Stimulated activated CD4-positive, alpha-beta T cell treated with anti-CD3 and anti-CD28 coated beads, Interleukin-1b, Interleukin-23, amount 100 ng/mL, for 1 hour (primary cell): ENCODE measurements at places on chromosomes 13 and 19.

- DNase-seq: no peak
Measured at GRCh38 chr13:35810321-35810720, 320.9 kb downstream of the DCLK1 start.

DNA sequence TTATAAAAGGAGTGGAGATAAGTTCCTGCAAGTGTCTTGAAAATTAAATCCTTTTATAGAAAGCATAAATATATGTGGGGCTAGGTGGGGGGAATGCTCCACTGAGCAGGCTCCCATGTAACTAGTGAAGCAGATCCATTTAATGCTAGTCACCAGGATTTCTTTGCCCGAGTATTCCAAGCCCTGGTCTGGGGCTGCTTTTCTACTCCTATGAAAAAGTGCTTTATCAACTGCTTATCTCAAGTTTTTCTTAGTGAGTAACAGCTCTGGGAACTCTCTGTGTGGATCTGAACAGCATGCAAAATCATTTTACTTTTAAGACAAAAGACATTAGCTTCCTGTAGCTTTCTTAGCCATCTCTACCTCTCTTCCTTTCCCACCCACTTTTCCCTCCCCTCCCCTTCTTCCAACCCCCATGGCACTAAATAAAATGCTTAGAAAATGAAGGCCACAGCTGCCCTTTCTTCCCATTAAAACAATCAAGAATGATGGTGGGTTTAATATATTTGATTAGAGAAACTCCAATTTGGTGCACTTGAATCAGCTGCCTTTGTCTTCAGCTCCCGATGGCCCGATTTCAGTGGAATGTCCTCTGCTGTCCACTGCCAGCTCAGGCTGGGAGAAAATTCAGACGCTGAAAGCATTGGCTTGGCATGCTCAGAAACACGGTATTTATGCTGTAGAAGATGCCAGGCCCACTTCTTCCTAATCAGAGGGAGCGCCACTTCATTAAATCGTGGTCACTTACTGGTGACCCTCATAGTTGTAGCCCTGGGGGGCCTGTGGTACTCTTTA, 475.1 kb downstream of the FOXO1 start:
- no peak for DNase-seq

DNA sequence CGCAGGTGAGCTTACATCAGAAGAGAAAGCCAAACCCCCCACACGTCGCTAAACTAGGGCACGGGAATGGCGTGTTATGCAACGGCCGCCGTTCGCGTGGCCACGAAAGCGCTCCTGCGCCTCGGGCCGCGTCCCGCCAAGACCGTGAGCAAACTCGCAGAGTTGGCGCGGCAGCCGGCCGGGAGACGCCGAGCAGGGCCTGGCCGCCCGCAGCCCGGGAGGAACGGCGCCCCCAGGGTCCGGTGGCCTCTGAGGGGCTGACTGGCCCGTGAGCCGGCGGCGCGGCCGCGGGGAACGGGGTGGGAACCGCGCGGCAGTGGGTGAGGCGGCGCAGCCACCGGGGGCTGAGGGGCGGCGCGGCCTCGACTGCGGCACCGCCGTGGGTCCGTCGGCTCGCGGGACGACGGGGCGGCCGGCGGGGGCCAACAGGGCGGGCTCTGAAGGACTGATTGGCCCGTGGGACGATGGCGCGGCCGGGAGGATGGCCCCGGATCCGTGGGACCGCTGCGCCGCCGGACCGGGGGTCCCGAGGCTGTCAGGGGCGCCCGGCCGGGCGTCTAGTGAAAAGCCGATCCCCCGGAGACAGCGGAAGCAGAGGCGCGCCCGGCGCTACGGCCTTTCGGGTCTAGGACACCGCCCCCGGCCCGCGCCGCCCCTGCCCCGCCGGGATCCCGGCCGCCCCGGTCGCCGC, 903 bp downstream of the LATS2 start:
- DNase-seq: no peak

GRCh38 chr13:57724486-57725272, 93.1 kb downstream of the PCDH17 start:
- DNase-seq: no peak

GRCh38 chr19:54014920-54015560, 23.6 kb downstream of the CACNG6 start:
- no peak for DNase-seq

GRCh38 chr13:80727321-80727975, 386.5 kb upstream of the SPRY2 start:
- DNase-seq: no peak

DNA sequence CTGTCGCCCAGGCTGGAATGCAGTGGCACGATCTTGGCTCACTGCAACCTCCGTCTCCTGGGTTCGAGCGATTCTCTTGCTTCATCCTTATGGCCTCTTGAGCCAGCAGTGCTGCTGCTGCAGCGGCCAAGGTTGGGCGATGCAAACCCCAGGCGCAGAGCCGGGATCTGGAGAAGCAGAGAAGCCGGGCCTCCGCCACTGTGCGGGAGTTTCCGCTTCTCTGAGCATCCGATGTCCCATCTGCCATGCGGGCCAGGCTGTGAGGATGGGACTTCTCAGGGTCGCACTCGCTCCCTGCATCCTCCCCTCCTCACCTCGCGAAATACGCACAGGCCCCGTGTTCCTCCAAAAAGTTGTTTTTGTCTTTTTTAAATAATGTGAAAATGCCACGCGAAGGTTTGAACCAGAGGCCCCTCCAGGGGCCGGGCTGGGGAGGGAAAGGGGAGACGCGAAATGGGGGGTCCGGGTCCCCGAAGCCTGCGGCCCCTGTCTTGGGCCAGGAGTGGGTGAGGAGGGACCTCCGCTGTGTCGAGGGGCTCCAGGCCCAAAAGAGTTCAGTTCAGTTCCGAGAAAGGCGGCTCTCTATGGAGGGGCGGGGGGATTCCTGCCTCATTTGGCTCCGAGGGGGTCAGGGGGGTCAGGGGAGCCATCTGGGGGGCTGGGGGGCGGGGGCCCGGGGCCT, 15.9 kb downstream of the CYTH2 start:
- DNase-seq: no peak

GRCh38 chr13:67017276-67017675, 212.9 kb downstream of the PCDH9 start:
- no peak for DNase-seq

DNA sequence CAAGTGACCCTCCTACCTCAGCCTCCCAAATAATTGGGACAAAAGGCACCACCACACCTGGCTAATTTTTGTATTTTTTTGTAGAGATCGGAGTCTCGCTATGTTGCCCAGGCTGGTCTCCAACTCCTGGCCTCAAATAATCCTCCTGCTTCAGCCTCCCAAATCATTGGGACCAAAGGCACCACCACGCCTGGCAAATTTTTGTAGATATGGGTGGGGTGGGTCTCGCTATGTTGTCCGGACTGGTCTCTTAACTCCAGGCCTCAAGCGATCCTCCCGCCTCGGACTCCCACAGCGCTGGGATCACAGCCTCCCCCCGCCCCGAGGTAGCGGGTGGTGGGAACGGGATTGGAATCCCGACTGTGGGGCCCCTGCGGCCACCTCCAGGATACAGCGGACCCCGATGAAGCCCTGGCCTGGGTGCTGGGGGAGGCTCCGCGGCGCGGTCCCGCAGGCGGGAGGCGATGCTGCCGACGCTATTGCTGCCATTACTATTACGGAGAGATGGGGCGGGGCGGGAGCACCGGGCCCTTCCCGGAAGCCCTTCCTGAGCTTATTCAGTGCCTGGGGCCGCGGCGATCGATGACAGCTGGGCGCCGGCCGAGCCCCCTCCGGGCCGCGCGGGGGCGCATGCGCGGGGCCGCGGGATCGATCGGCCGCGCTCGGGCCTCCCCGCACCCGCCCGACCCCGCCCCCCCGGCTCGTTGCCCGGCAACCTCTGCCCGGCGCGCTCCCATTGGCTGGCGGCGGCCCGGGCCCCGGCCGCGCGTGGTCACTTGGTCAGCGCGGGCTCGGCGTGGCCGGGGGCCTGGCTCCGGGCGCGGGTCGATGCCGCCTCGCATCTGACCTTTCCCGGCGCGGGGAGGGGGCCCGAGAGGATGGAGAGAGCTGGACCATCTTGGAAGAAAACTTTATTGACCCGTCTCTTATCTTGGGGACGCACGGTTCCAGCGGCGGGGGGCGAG, 27.9 kb upstream of the ONECUT3 start:
- DNase-seq: no peak

DNA sequence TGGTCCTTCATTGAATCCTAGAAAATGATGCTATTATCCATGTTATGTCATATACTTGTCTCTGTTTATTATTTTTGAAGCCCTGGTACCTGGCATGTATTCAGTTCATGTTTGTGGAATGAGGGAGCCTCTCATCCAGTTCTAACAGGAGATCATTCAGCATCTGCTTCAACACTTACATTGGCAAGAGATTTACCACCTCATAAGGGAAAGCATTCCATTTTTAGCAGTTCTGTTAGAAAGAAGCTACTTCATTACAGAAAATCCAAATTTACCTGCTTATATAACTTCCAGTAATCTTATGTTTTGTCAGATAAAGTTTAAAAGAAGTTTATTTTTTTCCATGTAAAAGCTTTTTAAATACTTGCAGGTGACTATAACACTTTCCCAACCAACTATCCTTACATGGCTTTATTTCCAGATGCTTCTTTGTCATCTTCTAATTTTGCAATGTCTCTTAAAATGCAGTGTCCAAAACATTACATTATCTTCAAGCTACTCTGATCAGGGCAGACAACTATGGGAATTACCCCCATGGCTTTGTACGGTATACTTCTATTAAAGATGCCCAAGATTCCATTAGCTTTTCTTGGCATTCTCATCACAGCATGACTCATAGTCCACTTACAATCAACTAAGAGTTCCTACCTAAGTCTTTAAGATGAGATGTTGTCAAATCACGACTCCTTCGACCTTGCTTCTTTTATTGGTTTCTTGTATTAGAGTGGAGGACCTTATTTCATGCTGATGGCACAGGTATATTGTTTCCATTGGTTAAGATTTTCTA, 262.1 kb downstream of the PCDH9 start:
- no peak for DNase-seq

DNA sequence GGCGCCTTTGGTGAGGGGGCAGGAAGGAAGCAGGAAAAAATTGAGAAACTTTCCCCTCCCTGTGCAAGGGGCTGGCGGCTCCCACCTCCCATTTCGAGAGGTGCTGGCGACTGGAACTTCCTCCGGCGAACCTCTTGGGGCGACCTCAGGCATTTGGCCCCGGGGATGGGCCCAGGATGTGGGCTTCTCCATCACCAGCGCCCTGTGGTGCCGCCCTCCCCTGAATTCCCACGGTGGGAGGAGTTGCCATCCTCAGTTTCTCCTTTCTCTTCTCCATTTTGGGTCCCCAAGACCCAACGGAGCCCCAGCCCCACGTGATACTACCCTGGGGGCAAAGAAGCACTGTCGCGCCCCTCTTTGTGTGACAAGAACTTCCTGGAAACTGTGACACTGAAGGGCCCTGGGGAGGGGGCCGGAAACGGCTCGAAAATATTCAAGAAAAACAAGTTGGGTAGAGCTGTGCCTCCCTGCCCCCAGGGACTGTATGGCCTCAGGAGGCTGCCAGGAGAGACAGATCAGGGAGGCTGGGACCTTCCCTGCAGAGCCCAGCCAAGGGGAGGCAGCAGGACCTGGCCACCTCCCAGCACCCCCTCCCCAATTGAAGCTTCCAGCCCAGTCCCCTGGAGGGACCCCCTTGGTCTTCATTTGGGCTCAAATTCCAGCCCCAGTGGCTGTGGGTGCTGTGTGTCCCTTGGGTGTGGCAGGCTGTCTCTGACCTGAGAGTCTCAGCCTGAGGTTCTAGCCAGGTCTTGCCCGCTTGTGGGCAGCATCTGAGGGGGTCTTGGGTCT, 16.2 kb upstream of the AP1M2 start:
- peak; percentile 77 for DNase-seq

GRCh38 chr13:27704681-27705080, 83.0 kb downstream of the POLR1D start:
- no peak for DNase-seq

GRCh38 chr19:954672-955494, 29.0 kb downstream of the ARID3A start:
- no peak for DNase-seq

DNA sequence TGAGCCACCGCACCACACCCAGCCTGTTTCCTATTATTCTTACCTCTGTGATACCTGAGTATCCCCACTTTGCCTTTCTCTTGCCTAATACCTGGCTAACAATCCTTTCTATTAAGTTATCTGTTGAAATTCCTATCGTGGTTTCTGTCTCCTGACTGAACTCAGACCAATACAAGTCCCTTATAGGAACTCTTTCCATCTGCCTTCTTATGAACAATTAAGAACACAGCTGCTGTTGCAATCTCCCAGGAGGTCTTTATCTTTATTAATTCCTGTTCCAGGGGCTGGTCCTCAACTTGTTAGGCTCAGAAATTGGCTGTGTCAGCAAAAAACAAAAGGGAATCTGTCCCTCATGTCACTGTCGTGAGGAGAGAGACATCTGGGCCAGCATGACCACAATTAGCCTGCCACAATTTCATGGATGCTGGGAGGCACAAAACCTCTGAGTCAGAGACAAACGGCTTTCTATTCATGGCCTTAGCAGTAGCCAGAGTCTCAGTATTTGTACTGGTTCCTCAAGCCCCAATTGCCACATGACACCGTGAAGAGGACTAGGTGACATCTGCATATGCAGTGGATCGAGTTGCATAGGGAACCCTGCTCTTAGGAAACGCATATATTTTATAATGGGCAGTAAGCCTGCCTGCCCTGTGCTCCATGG, 58.2 kb downstream of the NUFIP1 start:
- no peak for DNase-seq

DNA sequence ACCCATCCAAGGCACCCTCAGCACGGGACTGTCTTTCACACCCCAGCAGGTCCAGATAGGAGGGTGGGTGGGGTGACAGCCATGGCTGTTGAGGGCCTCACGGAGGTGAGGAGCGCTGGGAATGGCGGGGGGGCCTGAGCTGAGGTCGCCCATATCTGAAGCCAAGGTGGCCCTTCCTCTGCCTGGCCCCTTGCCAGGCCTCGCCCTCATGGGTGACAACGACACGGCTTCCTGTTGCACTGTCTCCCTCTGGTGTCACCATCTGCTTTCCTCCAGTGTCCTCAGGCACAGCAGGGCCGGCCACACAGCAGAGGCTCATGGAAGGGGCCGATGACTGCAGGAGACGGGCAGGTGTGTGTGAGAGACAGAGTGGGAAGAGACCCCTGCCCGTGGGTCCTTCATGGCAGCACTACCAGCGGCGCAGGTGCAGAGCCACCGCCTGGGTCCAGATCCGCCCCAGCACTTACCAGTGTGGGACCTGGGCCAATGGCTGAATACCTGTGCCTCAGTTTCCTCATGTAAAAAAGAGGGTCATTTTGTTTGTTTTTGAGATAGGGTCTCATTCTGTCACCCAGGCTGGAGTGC, 8.1 kb upstream of the NKPD1 start:
- DNase-seq: no peak

DNA sequence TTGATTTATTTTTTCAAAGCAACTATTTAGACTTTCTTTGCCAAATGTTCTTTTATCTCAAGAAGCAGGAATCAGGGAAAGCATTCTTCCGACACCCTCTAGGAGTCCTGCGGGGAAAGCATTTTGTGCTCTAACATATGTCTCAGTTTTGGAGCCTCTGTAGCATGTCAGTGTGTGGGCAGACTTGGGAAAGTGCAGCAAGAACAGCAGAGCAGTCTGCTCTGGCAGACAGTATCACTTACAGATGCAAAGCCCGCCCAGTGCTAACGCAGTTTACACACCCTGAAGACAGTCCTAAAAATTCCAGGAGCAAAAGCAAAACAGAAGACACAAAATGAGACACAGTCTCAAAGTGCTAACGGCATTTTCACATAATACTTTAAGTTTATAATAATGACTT, 393.5 kb downstream of the KLF12 start:
- DNase-seq: no peak
